Activated naive CD4-positive, alpha-beta T cell treated with anti-CD3 and anti-CD28 coated beads for 36 hours (primary cell): ENCODE measurements at places on chromosomes 4 and X.

DNA sequence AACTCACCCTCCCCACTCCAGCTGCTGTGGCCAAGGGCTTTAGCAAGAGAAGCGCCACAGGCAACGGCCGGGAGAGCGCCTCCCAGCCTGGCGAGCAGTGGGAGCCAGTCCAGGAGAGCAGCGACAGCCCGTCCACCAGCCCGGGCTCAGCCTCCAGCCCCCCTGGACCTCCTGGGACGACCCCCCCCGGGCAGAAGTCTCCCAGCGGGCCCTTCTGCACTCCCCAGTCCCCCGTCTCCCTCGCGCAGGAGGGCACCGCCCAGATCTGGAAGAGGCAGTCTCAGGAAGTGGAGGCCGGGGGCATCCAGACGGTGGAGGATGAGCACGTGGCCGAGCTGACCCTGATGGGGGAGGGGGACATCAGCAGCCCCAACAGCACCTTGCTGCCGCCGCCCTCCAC is 11.2 kb upstream of the HGFAC start:
- DNase-seq, result no peak

DNA sequence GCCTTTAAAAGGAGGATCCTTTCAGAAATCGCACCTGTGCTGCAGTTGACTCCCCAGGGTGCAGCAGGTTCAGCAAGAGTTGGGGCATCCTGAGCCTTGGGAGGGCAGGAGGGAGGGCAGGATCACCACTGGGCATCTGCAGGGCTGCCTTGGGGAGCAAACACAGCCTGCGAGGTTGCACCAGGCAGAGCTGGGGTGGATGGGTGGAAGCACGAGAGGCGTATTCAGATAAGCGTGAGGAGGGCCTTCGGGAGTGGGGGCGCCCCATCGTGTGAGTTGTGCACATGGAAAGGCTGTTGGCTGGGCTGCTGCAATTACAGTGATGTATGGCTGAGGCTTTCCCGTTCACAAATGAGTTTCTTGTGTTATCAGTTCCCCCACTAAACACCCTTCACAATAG is 55.5 kb downstream of the PSAPL1 start:
- DNase-seq, result no peak

DNA sequence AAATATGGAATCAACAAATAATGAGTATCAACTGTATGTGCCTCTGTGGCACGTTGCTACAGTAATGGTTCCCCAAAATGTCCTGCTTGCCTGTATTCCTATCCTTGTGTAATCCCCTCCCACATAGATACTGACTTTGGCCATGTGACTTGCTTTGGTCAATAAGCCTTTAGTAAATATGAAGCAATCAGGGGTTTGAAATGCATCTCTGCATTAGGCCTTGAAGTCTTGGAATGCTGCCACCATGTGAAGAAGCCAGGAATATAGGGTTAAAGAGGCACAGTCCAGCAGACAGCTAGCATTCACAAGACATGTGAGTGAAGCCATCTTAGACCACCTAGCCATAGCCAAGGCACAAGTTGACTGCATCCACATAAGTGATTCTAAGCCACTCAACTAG is 190.9 kb downstream of the GABRB1 start:
- no peak for DNase-seq

- DNase-seq, result no peak
These were observed 10.2 kb upstream of the GRIA3 start for GRCh38 chrX:123173833-123174232.

GRCh38 chr4:115279330-115279729 is 165.9 kb upstream of the NDST4 start:
- no peak for DNase-seq

GRCh38 chr4:38120772-38121171 is 160.6 kb downstream of the PTTG2 start:
- DNase-seq, result no peak

DNA sequence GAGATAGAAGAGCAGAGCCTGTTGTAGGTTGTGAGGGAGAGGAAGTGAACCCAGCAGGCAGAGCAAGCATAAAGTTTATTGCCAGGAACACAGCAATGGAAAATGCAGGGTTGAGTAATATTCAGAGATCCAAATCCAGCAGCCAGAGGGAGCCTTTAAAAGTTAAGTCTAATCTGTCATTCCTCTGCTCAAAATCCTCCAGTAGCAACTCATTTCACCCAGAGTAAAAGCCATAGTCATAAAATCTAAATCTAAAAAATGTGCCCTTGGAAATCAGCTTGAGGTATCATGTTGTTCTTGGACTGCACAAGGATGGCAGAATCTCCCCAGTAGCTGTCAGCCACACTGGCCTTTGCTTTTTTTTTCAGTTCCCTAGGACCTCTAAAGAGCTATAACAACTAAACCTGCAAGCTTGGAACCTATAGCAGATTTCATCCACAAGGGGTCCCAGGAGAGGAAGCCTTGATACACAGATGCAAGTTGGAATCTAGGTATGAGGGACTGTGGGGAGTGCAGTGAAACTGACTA is 62.9 kb upstream of the FRAS1 start:
- peak; percentile 7 for DNase-seq

GRCh38 chrX:46398874-46399273 is 146.3 kb downstream of the ZNF674 start:
- DNase-seq, result no peak

- no peak for DNase-seq
These were observed 15.3 kb upstream of the HMGB3 start for GRCh38 chrX:150967786-150968185.

GRCh38 chr4:168900080-168900479 is 110.0 kb downstream of the CBR4 start:
- DNase-seq, result no peak

GRCh38 chr4:24876431-24876830 is 36.4 kb downstream of the CCDC149 start:
- no peak for DNase-seq

- DNase-seq, result no peak
These were observed 3.7 kb upstream of the ZNF718 start for GRCh38 chr4:120616-121015.

GRCh38 chr4:9867751-9868425 is 86.5 kb downstream of the DRD5 start:
- DNase-seq, result no peak

DNA sequence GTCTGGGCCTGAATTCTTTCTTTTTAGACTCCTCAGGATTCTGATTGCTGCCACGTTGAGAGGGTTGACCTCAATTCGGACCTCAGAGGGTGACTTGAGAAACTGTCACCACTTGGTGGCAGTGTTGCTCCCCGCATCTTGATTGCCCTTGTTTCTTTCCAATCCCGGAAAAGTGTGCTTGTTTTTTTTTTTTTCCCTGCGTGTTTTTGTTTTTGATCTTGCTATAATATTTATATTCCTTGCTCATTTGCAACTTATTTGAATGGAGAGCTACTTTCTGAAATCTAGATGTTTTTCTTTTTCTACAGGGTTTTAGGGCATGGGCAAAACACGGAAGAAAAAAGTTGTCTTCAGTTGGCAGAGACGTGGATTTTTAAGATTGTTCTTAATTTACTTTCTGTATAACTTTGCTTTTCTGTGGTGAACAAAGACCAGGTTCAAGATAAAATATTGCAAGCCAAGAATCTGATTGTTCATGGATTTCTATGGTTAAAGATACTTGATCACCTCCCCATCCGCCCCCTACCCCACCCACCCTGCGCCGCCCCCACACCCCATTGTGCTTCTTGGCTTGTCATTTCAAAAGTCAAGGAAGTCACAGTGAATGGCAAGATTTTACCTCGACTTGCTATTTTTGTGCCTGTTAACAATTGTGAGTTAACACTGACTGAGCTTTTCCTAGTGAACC is 102.0 kb downstream of the PTTG2 start:
- DNase-seq, result peak; percentile 84
